CD4-positive, alpha-beta T cell treated with Interleukin-2 at 100 ng/mL for 4 hours (primary cell): ENCODE measurements at places on chromosomes 16 and 17.

- DNase-seq = peak; percentile 2
These were observed 467.3 kb downstream of the KCNJ2 start for GRCh38 chr17:70636517-70637133.

- no peak for DNase-seq
These were observed 440.5 kb downstream of the SLC39A11 start for GRCh38 chr17:72651988-72652387.

- no peak for DNase-seq
These were observed 22.9 kb downstream of the UBN1 start for GRCh38 chr16:4870138-4870671.

DNA sequence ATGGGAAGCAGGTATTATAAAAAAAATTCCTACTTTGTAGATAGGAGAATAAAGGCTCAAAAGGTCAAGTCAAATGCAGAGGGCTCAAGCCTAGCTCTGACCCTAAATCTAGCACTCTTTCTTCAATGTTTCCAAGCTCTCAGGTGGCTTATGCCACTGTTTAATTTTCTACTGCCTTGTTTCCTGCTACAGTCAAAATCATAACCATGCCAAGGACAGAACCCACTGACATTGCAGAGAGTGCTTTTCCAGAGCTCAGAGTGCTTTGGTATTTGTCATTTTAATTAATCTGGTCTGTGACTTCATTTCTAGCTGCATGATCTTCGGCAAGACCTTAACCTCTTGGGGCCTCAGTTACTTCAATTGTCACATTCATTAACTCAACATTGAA is 344.7 kb downstream of the CA10 start:
- DNase-seq = no peak

DNA sequence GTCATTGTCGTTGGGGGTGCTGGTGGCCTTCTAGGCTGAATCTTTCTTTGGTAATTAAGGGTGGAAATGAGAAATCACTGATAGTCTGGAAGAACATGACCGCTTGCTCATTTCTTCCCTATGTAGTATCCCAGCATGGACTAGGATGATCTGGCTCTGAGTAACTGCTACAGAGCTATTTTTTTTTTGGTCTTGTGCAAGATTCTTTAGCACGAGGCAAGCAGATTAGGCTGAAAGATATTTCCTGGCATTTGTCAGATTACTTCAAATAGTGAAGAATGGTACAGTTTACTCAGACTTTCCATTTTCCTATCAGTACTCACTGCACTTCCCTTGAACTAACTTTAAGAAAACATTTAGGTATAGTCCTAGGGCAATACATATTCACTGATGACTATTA is 89.0 kb downstream of the SYCE1L start:
- no peak for DNase-seq

DNA sequence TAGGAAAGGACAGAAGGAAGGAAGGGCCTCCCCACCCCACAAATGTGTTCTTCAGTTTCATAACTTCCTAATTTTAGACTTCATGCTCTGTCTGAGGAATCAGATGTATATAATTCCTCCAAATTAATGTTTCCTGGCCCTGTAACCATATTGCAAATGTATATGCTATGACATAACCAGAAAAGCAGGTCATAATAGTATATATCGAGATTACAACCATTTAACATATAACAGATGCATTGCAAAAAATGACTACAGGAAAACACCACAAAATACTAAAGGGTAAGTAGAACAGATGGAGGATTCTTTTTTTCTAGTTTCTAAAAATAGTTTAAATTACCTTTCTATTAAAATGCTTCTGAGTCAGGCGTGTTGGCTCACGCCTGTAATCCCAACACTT is 3.1 kb upstream of the EXOC7 start:
- no peak for DNase-seq

GRCh38 chr17:8300627-8301242 is 5.5 kb upstream of the SLC25A35 start:
- peak; percentile 80 for DNase-seq

GRCh38 chr16:87361916-87362619 is 21.5 kb downstream of the FBXO31 start:
- no peak for DNase-seq

DNA sequence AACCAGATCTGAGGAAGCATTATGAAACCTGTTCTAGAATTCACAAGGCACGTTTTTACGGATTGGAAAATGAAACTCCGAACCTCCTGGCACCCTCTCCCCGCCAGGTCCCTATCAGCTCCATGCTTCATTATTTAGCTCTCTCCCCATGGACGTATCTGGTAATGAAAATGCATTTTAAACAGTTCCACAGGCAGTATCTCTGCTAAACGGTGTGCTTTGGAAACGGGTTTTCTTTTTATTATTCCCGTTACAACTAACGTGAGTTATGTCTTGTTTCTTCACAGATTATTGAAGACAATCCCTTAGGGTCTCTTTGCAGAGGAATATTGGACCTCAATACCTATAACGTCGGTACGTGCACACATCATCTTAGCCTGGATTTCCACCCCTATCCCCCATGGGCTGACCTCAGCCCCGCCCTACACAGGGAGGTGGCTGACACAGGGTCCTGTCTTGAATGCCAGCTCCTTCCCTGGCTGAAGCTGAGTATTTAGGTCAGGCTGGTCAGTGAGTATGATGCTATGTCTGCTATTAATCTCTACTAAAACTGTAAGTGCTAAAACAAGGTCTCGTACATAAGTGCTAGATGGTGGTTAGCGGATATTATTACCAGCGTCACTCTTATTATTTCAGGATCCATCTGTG is 82.9 kb downstream of the SDR42E1 start:
- no peak for DNase-seq

DNA sequence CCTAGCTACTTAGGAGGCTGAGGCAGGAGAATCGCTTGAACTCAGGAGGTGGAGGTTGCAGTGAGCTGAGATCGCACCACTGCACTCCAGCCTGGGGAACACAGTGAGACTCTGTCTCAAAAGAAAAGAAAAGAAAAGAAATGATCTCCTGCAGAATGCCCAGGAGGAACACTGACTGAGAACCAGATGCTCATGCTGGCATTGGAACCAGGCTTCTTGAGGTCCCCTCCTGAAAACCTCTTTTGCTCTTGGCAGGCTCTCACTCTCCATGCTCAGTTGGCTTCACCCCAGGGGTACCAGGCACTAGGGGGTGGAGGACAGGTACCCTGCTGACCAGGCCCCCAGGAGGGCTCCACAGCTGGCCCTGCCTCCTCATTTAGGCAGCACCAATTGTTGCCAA is 8.5 kb upstream of the TNFRSF17 start:
- DNase-seq = no peak

- DNase-seq = no peak
These were observed 83.6 kb upstream of the NKD1 start for GRCh38 chr16:50464325-50465290.

GRCh38 chr17:65523853-65524664 is 37.4 kb downstream of the AXIN2 start:
- DNase-seq = peak; percentile 25

DNA sequence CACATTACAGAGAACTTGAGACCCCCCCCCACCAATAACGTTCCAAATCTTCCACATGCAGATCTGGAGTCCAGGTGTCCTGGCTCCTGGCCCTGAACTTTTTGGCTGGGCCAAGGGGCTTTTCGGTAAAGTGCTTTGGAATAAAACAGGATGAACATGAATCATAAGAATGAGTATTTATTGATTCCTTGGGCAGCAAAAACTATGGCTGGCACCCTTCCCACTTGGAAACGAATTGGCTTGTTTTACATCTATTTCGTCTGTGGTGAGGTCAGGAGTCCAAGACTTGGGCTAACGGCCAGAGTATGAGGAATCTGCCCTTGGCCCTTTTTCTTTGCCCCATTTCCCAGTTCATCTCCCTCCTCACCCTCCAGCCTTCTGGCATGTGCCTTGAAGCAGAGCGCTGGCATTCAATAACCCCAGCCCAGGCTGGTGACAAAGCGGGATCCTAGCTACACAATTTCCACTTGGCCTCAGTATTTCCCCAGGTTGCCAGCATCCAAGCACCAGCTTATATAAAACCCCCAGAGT is 4.1 kb upstream of the UBTF start:
- no peak for DNase-seq

DNA sequence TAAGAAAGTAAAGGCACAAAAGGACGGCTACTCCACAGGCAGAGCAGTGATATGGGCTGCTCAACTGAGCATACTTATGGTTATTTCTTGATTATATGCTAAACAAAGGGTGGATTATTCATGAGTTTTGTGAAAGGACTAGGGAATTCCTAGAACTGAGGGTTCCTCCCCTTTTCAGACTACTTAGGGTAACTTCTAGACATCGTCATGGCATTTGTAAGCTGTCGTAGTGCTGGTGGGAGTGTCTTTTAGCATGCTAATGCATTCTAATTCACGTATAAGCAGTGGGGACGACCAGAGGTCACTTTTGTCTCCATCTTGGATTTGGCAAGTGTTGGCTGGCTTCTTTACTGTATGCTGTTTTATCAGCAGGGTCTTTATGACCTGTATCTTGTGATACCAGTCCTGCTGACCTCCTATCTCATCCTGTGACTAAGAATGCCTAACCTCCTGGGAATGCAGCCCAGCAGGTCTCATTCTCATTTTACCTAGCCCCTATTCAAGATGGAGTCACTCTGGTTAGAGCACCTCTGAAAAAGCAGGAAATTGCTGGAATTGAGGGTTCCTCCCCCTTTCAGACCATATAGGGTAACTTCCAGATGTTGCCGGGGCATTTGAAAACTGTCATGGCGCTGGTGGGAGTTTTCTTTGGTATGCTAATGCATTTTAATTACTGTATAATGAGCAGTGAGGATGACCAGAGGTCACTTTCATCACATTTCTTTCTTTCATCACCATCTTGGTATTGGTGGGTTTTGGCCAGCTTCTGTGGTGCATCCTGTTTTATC is 388.5 kb downstream of the XYLT1 start:
- DNase-seq = no peak

DNA sequence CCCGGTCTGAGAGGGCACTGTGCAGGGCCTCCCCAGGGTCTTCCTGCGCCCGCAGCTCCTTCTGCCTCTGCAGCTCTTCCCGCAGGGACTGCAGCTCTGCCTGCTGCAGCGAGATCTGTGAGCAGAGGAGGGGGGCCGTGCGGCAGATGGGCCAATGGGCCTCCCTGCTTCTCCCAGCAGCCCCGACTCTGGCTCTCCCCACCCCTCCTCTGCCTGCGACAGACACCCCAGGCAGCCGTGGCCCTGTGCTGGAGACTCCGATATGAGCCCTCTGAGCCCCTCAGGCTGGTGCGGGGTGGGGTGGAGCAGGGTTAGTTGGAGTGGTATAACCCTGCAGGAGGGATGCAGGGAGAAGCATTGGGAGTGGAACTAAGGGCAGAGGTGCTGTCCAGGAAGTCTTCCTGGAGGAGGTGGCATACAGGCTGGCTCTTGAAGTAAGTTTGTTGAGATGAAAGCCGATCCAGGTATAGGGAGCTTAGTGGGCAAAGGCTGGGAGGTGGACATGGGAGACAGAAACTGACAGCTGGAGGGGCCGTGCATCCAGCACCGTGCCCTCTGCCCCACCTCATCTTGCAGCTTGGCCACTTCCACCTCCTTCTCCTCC is 5.0 kb downstream of the THOC6 start:
- no peak for DNase-seq

GRCh38 chr17:12620200-12620720 is 45.4 kb upstream of the MYOCD start:
- no peak for DNase-seq

DNA sequence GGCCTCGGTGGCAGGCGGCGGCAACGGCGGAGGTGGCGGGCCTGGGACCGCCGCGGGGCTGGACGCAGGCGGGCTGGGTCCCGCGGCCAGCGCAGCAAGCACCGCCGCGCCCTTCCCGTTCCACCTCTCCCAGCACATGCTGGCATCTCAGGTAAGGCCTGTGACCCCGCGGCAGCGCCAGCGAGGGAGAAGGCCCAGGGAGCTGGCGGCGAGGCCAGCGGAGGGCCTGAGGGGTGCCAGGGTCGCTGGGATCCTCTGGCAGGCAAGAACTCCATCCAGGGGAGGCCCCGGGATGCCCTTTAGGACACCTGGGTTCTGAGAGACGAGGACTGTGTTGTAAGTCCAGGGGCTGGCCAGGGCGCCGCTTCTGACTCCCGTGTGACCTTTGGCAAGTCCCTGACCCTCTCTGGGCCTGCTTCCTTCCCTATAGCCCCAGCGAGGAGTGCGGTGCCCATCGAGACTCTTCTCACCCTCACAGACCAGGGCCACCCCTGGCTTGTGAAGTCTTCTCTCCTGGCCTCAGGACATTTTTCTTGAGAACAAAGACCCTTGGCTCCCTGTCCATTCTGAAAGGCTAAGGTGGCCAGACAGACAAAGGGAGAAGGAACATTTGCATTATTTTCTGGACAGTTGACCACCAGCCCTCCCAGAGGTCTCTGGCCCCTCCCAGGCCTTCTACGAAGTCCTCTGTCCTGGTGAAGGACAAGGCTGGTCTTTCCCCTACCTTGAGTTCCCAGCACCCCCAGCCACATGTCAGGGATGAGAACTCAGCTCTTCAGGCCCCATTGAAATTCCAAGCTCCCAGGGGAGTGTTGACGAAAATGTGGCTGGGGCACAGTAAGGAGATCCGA is 6.3 kb downstream of the TBX2 start:
- DNase-seq = no peak

DNA sequence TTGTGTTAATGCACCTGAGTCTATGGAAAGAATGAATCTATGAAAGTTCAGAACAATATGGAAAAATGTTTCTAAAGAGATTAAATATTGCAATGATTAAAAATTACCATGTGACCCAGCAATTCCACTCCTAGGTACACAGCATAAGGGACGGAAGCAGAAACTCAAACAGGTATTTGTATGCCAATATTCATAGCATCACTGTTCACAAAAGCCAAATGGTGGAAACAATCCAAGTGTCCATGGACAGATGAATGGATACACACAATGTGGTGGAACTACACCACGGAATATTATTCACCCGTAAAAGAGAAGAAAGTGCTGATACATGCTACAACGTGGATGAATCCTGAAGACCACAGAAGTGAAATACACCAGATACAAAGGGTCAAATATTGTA is 37.7 kb downstream of the VPS53 start:
- no peak for DNase-seq

DNA sequence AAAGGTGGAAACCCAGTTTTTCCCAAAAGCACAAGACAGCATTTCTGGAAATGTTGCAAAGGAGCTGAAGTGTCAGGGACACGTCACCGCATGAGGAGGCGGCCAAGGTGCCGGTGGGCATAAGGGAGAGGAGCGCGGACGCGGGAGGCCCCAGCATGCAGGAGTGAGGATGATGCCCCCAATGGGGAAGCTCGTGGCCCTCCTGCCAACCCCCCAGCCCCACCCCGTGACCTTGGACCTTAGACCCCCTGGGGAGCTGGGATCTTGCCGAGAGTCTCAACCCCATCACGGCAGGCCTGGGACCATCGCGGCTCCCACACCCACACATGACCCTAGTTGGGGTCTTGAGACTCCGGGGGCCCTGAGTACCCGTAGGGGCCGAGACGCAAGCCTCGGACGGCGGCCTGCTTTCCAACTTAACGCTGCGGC is 119.4 kb upstream of the METRNL start:
- no peak for DNase-seq

DNA sequence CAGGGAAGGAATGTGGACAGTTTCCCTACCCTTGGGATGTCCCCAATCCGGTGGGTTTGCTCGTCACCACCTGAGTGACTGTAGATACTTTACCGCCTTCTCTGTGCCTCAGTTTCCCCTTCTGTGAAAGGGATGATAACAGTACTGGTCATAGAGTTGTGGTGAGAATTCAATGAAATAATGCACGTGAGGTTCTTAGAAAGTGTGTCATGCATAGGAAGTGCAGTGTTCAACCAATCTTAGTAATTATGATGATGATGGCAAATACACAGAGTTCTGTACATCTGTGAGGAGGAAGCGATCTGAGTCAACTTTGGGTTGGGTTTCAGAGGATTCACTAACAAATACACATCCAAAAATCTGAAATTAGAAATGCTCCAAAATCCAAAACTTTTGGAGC is 114.6 kb upstream of the HS3ST2 start:
- no peak for DNase-seq
